GM20000 (cell line): ENCODE measurements at places on chromosomes 1 and 21.

GRCh38 chr1:15477646-15478212, 1.8 kb downstream of the CELA2B start:
- DNase-seq, result no peak

DNA sequence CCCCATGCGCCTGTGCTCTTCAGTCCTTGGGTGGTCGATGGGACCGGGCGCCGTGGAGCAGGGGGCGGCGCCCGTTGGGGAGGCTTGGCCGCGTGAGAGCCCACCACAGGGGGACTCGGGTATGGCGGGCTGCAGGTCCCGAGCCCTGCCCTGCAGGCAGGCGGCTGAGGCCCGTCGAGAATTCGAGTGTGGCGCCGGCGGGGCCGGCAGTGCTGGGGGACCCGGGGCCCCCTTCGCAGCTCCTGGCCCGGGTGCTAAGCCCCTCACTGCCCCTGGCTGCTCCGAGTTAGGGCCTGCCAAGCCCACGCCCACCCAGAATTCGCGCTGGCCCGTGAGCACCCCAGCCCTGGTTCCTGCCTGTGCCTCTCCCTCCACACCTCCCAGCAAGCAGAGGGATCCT, 26.1 kb downstream of the TLR5 start:
- no peak for DNase-seq

DNA sequence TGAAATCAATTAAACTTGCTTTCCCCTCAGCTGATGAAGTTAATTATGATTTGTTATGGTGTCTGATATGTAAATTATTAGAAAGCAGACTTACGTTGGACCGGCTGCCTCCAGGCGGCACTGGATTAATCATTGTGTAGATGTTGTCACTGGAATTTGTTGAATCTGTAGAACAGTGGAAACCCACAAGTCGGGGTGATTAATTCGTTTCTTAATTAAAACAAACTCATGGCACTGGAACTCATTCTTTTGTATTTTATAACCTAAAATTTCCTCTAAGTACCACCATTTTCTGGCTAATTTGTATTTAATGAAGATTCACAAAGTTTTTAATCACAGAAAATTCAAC, 39.0 kb downstream of the MRPL37 start:
- no peak for DNase-seq

DNA sequence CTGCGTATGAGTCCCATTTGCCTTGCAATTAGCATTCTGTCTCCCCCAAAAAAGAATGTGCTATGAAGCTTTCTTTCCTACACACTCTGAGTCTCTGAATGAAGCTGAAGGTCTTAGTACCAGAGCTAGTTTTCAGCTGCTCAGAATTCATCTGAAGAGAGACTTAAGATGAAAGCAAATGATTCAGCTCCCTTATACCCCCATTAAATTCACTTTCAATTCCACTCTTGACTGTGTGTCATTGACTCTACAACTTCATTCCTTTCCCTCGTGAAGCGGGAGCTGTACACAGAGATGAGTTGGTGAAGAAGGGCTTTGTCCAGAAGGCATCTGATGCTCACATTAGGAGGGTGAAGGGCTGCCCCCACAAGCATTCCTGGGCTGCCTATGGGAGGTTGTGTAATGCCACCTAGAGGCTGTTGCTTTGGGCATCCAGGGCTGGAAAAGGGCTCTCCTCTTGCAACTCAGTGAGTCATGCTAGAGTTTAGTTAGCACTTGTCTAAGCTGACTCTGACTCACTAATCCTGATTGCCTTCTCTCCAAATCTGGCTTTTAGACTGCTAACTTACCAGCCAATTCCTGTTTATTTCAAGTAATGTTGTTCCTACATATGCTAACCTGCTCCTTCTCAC, 1.8 kb downstream of the SPRR1B start:
- no peak for DNase-seq

DNA sequence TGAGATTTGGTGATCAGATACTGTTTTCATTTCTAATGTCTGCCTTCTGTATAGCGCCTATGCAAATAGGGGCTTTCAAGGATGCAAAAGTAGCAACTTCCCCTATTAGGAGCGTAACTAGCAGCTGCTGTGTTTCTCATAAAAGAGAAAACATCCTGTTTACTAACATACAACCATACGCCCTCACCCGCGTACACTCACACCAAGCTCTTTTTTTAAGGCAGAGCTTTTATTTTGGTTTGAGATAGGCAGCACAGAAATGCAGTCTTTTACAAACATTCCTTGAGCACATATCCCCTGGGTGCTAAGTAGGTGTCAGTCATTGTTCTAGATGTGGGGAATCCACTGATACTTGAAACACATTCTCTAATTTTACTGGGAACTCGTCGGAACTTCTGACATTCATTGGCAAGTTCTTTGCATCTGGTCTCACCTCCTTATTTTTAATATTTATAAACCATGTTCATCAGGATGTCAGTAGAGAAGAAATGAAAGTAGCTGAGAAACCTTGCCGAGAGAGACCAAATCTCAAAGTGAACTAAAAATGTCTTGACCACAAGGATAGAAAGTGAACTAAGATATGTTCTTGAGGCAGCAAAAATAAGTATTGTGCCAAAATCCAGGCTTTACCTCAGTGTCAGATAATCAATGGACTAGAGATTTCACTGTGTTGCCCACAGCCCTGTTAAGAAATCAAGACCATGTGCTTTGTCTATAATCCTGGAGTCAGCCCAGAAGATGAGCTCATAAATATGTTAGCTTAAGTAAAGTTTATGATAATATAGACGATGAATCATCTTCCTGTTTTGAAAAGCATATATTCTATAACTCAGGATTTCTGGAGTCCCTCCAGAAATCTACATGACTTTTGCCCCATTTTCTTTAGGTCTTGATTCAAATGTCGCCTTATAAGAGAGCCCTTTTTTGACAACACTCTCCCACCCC, 350.9 kb downstream of the ST6GALNAC3 start:
- peak; percentile 4 for DNase-seq

- no peak for DNase-seq
Measured at GRCh38 chr1:89847191-89847729, 26.4 kb downstream of the LRRC8D start.

DNA sequence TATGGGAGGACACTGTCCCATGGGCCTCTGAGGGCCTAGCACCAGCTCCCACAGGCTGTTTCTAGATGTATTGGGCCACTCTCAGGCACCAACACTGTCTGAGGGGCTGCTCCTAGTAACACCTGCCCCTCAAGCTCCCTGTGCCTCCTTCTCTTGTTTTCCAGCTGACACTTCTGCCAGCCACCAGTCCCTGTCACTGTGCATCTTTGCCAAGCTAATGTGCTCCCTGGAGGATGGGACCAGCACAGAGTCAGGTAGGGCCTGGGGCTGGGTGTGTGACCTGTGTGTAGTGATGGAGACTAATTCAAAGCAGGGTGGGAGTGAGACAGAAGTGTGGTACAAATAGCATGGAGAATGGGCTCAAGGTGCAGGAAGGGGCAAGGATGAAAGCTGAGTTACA, 29.4 kb upstream of the MAGOH start:
- no peak for DNase-seq

GRCh38 chr1:244755673-244756072, 79.8 kb upstream of the COX20 start:
- no peak for DNase-seq

DNA sequence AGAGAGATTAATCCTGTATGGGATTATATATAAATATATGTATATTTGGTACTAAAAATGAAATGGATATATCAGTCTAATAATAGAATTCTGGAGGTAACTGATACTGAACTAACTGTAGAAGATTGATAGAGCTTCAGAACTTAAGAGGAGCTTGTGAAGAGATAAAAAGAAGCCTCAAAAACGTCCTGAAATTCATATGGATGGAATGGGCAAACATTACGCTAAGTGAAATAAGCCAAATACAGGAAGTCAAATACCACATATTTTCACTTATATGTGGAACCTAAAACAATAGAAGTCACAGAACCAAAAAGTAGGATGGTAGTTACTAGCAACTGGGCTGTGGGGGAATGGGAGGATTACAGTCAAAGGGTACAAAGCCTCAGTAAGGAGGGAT, 36.0 kb upstream of the ADGRL4 start:
- DNase-seq, result no peak

GRCh38 chr1:201696217-201696761, 132.7 kb upstream of the IPO9 start:
- no peak for DNase-seq
